ENCODE measurements at places on chromosomes 11 and 22. TPM values are rescaled to one million over a fixed set of nuclear protein-coding genes. Genes with fewer than 3 reads are reported as not detected.

- H3K36me3 ChIP-seq, result no peaks in the 10 kb centered on the region
- H3K4me1 ChIP-seq, result peaks cover 5% of the 10 kb centered on the region
- peak within 1 kb of the TSS; percentile 81 for H3K4me3 ChIP-seq
- H3K27me3 ChIP-seq, result no peaks in the 10 kb centered on the region
Measured at GRCh38 chr11:46381048-46381818, at the start of gene MDK. Gene MDK (plus strand): TSS chr11:46381669. CDS start chr11:46382058, 389 bp downstream.

GRCh38 chr11:23727794-23728193, 769.1 kb upstream of the LUZP2 start:
- no peak overlapping the region for H3K4me3 ChIP-seq
- H3K27me3 ChIP-seq, result no peaks in the 10 kb centered on the region
- peak; percentile 52 for DNase-seq

HOATZ gene
- total RNA-seq, result not detected

GRAMD1B gene
- 82.1 TPM for total RNA-seq

OR10D3 gene
- total RNA-seq, result 0.15 TPM

DNA sequence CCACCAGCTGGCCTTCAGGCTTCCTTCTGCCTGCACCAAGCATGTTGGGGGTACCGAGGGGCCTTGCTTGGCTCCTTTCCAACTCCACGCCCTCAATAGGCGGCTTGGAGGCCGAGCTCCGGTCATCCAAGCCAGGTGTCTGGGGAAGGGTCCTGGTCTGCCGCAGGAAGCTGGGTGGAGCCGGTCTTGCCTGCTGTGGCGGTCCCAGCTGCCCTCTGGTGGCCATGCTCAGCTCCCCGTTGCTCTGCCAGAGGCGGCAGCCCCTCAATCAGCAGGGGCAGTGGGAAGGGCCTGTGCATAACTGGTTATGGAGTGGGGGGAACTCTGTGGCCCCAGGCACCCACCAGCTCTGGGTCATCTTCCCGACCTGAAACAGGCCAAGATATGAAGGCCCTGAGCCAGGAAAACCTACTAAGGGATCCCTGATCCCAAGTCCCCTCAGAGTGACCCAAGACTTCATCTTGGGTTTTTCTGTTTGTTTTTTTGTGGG, 3.2 kb downstream of the ARVCF start:
- no peaks in the 10 kb centered on the region for H3K27me3 ChIP-seq
- DNase-seq, result no peak
- H3K27ac ChIP-seq, result no peak overlapping the region
- H3K4me3 ChIP-seq, result no peak overlapping the region
- H3K4me1 ChIP-seq, result no peaks in the 10 kb centered on the region

GRCh38 chr11:30758012-30758411, 171.9 kb upstream of the MPPED2 start:
- no peaks in the 10 kb centered on the region for H3K27me3 ChIP-seq
- DNase-seq, result no peak
- H3K4me1 ChIP-seq, result no peaks in the 10 kb centered on the region
- H3K4me3 ChIP-seq, result no peak overlapping the region
- no peak overlapping the region for H3K27ac ChIP-seq

DNA sequence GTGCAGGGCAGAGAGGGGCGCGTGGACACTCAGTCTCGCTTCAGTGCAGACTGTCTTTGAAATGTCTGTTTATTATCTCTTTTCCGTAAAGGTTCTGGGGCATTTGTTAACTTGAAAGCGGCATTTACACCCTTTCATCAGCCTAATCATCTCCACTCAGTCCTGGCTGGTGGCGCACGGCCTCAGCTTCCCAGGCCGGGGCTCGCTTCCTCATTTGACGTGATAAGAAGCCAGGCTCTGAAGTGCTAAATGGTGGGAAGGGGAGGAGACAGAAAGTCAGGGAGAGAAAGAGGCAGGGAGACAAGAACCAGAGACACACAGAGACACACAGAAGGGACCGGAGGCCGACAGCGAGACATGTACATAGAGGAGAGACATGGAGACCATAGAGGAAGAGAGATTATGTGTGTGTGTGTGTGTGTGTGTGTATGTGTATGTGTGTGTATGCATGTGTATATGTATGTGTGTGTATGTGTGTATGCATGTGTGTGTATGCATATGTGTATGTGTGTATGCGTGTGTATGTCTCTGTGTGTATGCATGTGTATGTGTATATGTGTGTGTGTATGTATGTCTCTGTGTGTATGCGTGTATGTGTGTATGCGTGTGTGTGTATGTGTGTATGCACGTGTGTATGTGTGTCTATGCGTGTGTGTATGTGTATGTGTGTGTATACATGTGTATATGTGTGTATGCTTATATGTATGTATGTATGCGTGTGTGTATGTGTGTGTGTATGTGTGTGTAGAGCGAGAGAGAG, 101.5 kb downstream of the ST3GAL4 start:
- H3K36me3 ChIP-seq, result no peaks in the 10 kb centered on the region
- DNase-seq, result no peak

BACE1 gene
- 27.7 TPM for total RNA-seq

DNA sequence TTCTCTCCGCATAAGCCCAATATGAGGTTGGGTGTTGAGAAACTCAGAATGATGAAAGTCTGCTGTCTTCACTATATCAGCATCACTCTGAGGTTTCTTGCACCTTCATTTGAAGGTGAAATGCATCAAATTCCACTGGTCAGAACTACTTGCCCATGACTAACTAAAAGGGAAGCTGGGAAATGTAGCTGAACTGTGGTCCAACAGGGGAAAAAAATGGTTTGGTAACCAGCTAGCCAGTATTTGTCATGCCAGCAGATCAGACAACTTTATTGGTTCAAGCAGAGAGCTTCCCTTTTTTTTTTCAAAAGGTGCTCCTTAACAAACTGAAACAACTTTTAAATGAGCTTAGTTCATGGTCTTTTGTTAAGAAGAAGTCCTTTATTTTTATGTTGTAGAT, 14.2 kb upstream of the PIK3C2A start:
- H3K4me3 ChIP-seq, result no peak overlapping the region
- no peak overlapping the region for H3K27ac ChIP-seq
- H3K27me3 ChIP-seq, result no peaks in the 10 kb centered on the region
- peak; percentile 3 for DNase-seq

DNA sequence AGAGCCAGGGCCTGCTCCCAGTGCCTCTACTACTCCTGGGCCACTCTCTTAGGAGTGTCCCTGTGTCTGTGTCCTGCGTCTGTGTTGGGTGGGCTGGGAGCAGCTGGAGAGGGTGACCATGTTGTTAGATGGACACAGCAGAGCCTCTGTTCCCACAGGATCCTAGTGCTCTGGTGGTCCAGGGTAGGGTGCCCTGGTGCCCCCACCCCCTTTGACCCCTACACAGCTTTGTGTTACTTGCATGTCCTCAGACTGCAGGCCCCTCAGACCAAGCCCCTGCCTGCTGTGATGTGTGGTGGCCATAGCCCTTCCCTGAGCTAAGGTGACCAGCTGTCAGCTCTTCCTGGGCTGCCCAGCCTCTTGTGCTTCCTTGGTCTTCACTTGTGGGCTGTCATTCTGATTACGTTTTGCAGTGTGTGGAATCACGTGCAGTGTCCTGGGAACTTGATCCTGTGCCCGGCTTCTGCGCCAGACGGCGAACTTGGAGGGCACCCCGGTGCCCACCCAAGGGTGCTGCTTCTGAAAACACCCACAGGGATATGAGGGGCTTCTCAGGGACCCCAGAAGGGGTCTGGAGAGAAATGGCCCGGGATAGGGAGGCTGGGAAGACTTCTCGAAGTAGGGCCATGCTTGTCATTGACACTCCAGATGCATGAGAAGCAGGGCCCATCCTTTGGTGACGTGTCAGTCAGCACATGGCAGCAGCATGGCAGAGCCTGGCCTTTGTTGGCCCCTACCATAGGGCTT, 1.5 kb downstream of the TANGO2 start:
- H3K36me3 ChIP-seq, result no peaks in the 10 kb centered on the region
- no peak for DNase-seq
- peaks cover 17% of the 10 kb centered on the region for H3K4me1 ChIP-seq
- peak overlapping the region; percentile 67 for H3K27ac ChIP-seq

ARFIP2 gene
- 65.2 TPM for total RNA-seq

DNA sequence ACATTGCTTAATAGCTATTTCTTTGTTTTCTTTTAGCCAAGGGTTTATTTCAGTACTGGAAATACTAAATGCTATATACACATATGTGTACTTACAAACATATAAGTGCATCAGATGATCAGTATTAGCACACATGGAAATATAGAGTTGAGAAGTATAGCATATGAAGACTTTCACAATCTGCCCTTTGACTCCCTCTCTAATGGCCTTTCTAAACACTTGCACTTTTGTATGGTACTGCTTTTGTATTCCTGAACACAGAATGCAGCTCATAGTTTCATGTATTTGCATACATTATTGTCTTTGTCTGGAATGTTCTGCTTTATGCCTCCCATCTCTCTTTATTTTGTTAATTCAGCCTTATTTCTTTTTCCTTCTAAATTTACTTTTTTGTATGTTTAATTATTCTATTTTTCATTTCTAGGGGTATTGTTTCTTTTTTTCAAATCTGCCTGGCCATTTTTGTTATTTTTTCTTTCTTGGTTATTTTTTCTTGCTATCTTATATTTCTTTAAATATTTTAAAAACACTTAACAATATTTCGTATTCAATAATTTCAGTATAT, 28.8 kb downstream of the ACER3 start:
- peaks cover 22% of the 10 kb centered on the region for H3K4me1 ChIP-seq
- H3K27ac ChIP-seq, result no peak overlapping the region
- H3K36me3 ChIP-seq, result no peaks in the 10 kb centered on the region

GLB1L3 gene
- total RNA-seq, result not detected

GRCh38 chr22:20946080-20946986, 20.7 kb upstream of the AIFM3 start:
- H3K27ac ChIP-seq, result no peak overlapping the region
- H3K27me3 ChIP-seq, result no peaks in the 10 kb centered on the region
- peak; percentile 42 for DNase-seq
- no peak overlapping the region for H3K4me3 ChIP-seq

Measured in PC-3 (cell line).